ENCODE measurements at places on chromosomes 2 and 18.

- DNase-seq = no peak
Observed at GRCh38 chr2:188046437-188046836, 245.2 kb upstream of the GULP1 start.

DNA sequence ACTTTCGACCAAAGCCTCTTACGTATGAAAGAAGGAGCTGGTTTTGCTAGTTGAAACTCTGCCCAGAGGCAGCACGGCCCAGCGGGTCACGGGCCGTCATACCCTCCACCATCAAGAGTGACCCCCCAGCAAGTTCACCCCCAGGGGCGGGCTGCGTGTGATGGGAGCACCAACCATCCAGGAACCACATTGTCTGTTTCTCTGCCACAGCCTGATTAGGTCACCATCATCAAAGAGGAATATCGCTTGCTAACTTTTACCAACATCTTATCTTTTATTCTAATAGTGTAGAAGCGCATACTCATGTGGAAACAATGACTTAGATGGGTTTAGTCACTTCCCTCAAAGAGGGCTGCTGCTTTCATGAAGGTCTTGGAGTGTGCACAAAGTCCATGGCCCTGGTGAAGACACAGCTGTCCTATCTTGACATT lies 116.6 kb upstream of the SMIM21 start:
- DNase-seq = no peak

DNA sequence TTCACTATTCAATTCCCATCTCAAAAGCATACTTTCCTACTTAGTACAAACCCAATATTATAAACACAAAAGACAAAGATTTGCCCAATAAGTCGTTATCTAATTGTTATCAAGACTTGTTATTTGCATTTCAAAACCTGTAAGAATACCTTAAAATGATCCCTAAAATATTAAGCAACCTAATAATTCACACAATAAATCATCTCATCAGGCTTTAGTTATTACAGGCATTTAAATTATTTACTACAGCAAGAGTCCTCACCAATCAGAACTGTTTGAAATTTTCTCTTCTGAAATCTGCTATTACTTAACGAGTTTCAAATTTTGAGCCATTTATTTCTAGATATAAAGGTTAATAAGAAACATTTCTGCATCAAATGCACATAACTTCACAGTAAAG lies 1.6 kb downstream of the CCDC88A start:
- DNase-seq = no peak

GRCh38 chr18:43965691-43966090 lies 688.4 kb upstream of the SYT4 start:
- no peak for DNase-seq

GRCh38 chr2:124027182-124027581 lies 2.1 kb downstream of the CNTNAP5 start:
- DNase-seq = no peak
